ENCODE measurements at places on chromosomes 11 and 22.
A peak's percentile ranks its signal among the peaks of the same experiment; 100 is the strongest.

GRCh38 chr11:4495487-4495886 lies 13.0 kb downstream of the OR52K1 start:
- DNase-seq, result no peak

DNA sequence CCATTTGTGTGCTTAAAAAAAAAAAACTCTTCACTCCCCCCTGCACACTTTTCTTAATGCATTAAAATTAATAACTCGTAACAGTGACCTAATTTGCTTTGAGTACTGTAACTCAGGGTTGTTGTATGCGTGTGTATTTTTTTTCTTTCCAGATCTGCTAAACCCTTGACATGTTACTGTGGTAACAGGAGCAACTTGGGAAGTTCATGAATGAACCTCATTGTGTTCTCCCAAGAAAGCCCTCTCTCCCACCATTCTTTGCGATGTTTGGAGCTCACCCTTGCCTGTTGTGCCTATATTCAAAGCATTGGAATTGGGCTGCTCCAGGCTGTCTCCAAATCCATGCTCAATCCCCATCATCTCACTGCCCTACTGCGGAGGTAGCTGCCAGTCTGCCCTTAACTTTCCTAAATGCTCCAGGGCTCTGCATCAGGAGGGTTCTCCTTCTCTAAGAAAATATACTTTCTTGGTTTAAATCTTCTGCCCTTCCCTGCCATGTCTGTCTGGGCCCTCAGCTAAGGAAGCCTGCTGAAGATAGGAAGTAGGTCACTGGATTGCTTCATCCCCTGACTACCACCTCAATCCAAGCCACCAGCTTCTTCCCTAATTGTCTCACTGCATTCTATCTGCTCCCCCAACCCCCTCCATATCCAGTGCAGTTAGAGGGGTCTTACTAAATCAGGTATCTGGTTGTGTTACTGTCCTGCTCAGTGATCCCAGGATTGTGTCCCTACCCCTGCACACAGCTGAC lies 70.3 kb downstream of the KIRREL3 start:
- DNase-seq, result no peak

DNA sequence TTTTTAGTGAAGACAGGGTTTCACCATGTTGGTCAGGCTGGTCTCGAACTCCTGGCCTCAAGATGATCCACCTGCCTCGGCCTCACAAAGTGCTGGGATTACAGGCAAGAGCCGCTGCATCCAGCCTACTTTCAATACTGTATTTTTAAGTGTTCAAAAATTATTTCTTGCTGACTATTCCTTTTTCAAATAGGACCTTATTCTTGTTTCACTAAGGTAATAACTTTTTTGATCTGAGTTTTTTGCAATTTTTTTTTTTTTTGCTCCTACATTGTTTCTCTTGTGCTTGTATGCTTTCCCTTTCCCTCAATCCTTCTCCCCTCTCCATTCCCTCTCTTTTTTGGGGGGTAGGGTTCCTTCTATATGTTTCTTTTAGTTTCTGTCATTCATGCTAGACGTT lies 73.1 kb downstream of the FAM168A start:
- DNase-seq, result no peak

- DNase-seq, result no peak
These were observed 12.4 kb upstream of the PRAME start for GRCh38 chr22:22571429-22571828.

GRCh38 chr11:9120664-9121468 lies 29.5 kb upstream of the SCUBE2 start:
- no peak for DNase-seq

DNA sequence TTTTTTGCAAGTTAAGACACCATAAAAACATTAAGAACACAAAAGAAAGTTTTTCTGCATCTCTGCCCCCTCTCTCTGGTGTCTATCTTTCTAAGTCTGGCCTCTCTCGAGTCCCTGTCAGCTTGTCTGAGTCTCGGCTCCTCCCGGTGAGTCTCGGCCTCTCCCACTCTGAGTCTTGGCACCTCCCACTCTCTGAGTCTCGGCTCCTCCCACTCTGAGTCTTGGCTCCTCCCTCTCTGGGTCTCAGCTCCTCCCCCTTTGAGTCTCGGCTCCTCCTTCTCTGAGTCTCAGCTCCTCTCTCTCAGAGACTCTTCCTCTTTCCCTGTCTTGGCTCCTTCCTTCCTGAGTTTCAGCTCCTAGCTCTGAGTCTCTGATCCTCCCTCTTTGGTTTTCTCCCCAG lies 72.5 kb upstream of the AMPD3 start:
- DNase-seq, result no peak

- no peak for DNase-seq
These were observed 594 bp upstream of the POU2AF1 start for GRCh38 chr11:111379602-111380136.

DNA sequence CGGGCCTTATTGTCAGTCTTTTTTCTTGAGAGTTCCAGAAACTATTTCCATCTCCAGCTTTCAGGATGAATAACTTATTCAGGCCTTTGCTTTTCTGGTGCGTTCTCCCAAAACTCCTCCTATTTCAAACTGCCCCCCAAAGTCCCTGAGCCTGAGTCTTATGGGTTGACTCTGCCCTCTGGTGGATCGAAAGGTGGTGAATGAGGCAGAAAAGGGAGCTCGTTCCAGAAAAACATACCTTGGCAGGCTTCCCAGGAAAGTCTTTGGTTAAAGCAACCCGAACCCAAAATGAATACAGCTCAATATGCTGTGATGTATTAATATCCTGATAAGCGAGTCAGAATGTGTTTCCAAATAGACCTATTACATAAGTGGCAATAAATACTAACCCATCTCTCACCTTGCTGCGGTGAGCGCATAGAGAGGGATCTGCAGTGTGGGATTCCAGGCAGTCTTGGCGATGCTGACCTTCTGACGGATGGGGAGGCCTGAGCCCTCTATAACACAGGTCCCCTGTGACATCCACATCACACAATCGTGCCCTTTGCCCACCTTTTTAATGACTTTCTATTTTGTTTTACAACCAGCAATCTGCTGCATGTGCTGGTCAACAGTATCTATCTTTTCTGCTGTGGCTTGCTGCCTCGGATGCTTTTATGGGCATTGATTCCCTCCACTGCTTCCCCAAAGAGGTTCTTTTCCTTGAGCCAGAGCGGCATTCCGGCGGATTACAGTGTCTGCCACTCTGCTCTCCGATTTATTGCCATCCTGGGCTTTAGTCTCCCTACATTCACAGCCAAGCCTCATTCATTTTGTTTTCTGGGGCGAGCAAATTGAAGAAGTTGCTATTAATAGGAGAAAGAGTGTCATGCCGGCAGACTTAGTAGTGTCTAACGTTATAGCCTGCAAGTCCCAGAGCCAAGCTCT lies 756.8 kb downstream of the NTM start:
- peak; percentile 18 for DNase-seq

DNA sequence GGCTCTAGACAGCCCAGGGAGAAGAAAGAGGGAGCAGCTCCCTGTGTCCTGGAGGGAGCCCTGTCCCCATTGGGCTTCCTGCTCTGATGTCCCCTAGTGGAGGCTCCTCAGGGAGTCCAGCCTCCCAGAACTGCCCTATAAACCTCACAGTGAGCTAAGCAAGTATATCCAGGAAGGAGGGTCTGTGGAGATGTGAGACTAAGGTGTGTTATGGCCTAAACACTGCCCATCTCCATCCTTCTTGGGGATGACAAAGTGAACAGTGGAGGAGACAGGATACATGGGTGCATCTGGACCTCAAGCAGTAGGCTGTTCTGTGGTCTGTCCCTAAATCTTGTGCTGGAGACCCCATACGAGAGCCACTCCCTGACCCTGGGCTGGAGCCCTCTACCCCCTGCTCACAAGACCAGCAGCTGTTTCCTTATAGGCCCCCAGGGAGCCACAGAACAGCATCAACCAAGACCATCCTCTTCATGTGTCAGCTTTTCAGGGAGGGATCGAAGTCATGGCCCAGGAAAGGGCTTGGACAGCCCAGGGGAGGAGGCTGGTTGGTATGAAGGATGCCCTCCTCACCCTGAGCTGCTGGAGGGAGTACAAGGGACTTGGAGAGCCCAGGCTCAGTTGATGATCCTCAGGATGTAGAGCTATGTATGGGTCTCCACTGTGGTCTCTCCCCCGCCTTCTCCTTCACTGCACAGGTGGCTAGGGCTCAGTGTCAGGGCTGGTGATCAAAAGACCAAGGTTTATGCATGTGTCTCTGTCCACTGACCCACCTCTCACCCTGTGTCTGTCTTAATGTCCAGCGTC lies 49.7 kb upstream of the TOP3B start:
- no peak for DNase-seq

GRCh38 chr22:44363980-44364750 lies 51.4 kb upstream of the SHISAL1 start:
- no peak for DNase-seq

- DNase-seq, result no peak
These were observed 40.2 kb upstream of the CCDC188 start for GRCh38 chr22:20191000-20191515.

DNA sequence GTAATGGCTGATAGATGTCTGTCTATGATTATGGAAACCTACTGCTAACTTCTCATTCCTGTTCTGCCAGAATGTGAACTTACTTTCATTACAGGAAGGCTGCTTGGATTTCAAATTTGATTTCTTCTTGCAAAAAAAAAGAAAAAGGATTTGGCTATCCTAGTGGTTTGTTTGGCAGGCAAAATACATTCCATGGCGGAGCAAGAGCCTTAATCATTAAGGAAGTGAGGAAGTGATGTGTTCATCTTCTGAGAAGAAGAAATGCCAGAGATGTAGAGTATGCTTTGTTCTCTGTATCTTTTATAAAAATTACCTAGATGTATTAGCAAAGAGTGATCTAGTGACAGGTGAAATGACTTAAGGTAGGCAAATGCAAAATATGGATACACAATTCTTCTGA lies 356.3 kb downstream of the SOX6 start:
- no peak for DNase-seq

GRCh38 chr11:108614086-108614485 lies 20.5 kb upstream of the EXPH5 start:
- DNase-seq, result no peak

DNA sequence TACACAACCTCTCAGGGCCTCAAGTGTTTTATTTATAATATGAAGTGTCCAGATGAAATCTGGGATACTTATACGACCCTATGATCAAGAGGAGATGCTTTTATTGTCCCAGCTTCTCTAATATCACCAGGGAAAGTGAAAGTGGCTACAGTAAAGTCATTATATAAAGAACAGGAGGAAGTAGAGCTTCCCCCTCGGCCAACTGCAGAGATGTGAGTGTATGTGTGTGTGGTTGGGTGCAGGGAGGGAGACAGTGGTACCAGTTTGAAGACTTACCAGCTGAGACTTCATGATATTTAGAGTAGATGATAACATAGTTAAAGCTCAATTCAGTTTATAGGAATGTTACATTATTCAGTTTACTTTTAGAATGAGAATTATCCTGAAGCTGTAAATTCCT lies 373.6 kb upstream of the DDI1 start:
- no peak for DNase-seq

DNA sequence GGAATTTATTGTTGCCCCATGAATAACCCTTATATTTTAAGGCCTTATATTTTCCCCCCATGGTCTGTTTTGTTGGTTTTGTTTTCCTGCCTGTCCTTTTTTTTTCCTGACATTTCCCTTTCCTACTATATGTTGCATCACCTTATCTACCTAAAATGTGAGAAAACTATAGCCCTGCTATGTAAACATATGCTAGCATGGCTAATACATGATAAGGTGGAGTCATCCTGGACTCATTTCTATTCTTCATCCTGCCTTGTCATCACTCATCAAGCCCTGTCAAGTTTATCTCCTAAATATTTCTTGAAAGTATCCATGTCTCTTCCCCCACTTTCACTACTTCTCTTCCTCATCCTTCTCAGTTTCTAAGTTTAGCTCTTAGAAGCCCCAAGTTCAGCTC lies 2168.8 kb upstream of the RAG2 start:
- no peak for DNase-seq

GRCh38 chr11:34519595-34520235 lies 6.1 kb upstream of the ELF5 start:
- no peak for DNase-seq

DNA sequence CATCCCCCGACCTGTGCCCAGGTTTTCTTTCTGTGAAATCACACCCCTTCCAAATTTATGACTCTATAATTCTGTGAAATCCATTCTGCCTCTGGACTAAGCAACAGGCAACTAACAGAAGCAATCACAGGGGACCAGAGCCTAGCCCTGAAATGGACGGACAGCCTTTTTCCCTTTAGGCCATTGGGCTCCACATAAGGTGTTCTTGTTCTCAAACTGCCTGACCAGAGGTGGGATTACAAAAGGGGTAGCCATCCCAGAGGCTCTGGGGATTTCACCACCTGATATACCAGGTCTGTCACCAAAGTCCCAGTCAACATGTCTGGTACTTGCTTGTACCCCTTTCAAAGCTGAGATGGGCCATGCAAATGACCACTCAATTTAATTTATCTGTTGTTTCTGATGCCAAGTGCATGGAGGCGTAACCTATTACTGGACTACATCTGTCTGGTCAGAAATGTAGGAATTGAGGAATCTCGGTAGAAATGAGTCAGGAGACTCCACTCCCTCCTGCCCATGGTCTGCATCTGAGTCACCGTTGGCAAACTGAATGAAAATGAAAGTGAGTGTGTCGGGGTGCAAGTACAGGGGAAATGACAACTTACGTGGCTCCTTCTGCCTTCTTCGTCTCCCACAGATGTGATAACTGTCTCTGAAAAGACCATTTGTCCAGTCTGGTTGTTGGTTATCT lies 10.2 kb downstream of the DKK3 start:
- no peak for DNase-seq

DNA sequence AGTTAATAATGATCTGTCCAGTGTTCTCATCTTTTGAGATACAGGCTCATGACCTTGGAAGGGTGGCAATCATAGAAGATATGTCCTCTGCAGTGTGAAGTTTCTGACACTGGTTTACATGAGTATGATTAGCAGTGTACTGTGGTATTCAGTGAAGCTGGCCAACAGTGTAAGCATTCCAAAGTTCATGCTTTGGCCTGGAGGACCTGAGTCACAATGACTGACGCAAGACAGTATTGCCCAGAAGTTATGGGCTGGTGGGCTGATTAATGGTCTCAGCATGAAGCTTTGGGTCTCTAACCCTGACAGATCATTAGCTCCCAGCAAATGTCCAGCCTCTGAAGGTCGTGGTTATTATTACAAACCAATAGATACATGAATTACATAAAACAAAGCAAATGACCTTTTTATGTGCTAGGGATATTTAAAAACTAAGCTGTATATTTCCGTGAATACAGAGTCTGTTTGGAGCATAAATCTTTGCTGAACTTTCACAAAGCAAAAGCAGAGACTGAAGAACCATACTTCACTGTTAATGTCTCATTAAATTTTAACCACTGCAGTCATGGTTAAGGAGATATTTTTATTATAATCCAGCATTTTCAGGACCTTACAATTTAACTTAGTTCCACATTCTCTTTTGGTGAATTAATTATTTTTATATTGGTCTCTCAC lies 28.3 kb upstream of the USP47 start:
- DNase-seq, result no peak

GRCh38 chr11:134228625-134229024 lies 4.2 kb downstream of the VPS26B start:
- DNase-seq, result no peak

All from C1 segment of cervical spinal cord (tissue), 14 donors.